T-helper 9 cell (primary cell): ENCODE measurements at places on chromosomes 3 and 15.
A peak's percentile ranks its signal among the peaks of the same experiment; 100 is the strongest.

GRCh38 chr15:80550219-80550907 lies 144.7 kb upstream of the ABHD17C start:
- no peak for DNase-seq

DNA sequence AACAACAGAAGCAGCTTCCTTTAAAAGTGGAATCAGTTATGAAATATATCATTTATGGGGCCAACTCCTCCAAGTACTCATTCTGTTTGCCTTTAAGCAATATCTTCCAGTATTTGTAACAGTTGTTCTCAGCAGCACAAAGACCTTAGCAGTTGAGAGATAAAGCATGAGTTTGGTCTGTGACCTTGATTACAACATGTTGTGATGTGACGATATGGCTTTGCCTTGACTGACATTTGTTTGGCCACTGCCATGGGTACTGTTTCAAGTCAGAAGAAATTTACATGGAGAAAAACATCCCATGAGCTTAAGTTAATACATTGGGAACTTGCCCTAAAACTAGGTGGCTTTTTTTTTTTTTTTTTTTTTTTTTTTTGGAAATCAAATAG lies 175.1 kb upstream of the KBTBD8 start:
- no peak for DNase-seq

- DNase-seq, result no peak
Measured at GRCh38 chr3:156601497-156601896, 46.6 kb upstream of the SSR3 start.

DNA sequence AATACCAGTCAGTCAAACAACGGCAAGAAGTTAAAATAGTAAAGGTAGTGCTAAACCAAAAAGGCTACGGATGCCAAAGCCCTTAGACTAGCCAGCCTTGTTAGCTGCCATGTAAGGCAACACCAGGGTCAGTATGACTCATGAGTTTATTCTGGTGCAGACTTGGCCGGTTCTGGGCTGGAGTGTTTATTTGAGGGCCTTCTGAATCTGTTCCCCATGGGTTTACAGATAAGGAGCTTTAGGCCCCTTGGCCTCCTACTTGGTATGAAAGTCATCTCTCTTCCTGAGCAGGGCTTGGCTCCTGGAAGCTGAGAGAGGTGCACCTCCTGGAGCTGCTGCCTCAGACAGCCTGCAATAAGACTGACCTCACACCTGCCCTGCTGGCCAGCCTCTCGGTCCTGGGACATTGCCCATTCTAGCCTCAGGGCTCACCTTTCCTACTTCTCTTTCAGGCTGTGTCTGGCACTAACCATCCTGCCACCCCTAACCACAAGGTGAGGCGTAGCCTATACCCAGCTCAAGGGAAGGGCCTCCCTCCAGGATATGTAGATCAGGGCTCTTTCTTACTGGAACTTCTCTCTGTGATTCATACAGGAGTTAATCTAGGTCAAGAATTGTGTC lies 10.4 kb upstream of the RTP1 start:
- no peak for DNase-seq

GRCh38 chr15:31461375-31461774 lies 134.7 kb downstream of the KLF13 start:
- no peak for DNase-seq

DNA sequence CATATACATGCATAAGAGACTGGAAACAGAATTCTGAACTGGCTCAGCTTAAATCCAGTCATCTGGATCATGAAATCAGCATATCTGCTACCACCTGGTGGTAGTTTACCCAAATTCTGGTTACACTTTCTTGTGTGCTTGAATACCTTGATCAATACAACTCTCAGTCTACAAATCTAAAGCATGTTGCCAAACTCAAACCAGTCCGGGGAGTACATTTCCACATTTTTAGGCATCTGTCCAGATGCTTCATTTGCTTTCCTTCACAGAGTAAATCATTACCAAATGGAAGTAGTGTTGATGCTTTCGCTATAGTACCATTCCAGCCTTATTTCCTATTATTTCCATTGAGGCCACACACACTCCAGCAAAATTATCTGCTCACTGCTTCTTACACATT lies 126.4 kb downstream of the P2RY1 start:
- no peak for DNase-seq

- DNase-seq, result no peak
Measured at GRCh38 chr3:2774481-2775249, 335.5 kb downstream of the IL5RA start.

DNA sequence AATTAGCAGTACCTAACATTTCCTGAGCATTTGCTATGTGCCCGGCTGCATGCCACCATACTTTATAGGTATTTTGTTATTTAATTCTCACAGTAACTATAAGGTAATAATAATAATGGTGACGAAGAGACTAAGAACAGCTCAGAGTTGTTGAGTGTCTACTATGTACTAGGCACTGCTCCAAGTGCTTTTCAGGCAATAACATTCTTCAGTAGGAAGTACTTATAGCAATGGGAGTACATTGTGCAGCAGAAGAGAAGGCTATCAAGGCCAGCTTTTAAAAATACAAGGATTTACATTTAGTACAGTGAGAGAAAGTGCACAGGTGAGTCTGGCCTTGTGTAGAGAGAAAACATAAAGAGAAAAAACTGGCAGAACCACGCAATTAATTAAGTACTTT lies 647.4 kb downstream of the FHIT start:
- DNase-seq, result no peak

- DNase-seq, result no peak
Measured at GRCh38 chr15:88258093-88258641, 1.6 kb upstream of the NTRK3 start.

DNA sequence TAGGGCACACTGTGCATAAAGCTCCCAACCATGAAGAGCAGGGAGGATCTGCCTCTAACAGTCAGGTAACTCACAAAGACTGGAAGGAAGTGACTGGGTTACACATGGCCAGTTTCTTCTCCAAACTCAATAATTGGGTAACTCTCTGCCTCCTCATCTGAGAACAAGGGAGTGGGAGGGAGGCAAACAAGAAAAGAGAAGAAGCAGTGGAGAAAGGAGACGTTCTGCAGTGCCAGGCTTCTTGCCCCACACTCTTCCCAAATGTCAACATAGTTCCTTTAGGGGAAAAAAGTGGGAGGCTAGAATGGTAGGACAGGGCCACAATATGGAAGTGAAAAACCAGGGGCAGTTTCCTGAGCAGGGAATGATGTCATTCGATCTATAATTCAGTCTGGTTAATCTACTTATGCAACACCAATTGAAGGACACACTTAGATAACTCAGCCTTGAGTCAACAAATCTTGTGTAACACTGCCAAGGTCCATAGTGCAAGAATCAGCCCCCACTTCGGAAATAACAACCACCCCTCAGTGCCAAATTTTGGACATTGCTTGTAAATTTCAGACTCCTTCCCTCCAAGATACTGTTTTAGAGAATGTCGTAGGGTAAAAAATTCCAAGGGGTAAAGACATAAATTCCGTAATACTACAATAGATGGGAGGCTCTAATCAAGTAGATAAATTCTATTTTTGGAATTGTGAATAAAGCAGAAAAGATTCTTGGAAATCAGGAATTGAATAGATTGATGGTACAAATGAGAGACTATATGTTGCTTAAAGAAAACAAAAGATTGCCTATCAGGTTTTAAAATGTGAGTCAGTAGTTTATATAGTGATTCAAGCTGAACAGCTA lies 143.0 kb downstream of the LPP start:
- DNase-seq, result no peak

DNA sequence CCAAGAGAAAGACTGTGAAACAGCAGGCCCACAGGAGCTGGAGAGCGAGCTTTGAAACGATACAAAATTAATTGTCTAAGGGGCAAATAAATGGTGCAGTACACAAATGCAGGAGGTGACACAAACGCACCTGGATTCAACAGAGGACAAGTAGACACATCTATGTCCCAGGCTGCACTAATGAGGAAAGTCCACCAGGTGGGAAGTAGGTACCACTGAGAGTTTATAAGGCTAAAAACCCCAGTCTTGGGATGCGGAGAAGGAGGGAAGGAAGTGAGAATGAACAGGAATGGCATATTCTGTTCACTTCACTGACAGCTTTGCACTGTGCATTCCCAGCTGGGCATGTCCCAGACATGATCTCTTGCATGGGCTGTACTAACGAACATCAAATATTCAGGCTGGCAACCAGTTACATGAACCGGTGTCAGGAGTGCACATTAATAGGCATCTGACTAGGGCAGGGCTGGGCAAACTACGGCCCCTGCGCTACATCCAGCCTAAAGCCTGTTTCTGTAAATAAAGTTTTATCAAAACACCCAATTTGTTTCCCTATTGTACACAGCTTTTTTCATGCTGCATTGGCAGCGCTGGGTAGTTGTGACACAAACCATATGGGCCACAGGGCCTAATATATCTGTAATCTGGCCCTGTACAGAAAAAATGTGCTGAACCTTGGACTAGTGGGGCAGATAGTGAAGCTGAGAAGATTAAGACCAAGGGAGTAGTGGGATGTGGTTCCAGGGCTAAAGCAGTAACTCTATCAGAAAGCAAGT lies 107.0 kb downstream of the IGF2BP2 start:
- no peak for DNase-seq

DNA sequence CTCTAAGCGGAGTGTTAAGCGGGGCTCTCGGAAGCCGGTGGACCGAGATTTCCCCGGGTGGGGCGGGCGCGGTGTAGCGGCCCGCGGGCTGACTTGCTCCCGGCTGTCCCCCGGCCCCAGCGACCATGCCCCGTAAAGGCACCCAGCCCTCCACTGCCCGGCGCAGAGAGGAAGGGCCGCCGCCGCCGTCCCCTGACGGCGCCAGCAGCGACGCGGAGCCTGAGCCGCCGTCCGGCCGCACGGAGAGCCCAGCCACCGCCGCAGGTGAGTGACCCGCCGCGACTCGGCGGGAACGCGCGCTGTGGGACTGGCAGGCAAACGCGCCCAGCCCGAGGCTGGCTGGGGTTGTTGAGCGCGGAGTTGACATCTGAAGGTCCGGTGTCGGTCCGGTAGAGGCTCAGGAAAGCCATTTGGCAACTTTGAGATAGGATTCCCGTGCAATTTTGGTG lies 1.3 kb downstream of the SMC4 start:
- DNase-seq, result peak; percentile 6

DNA sequence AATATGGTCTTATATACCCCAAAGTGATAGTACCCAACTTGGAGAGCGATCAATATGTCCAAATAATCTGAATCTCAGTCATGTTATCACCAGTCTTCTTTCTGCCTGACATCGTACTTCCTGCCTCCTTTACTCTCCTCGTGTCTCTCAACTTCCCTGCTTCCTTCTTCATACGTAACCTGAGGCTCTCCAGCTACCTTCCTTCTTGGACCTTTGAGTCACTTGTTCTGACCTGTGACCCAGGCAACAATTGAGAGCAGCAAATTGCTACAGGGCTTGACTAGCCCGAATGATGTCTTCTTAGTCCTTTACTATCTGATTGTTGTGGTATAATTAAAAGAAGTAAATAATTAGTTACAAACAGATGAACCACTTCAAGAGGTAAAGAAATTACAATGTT lies 145.9 kb upstream of the MBNL1 start:
- DNase-seq, result no peak

DNA sequence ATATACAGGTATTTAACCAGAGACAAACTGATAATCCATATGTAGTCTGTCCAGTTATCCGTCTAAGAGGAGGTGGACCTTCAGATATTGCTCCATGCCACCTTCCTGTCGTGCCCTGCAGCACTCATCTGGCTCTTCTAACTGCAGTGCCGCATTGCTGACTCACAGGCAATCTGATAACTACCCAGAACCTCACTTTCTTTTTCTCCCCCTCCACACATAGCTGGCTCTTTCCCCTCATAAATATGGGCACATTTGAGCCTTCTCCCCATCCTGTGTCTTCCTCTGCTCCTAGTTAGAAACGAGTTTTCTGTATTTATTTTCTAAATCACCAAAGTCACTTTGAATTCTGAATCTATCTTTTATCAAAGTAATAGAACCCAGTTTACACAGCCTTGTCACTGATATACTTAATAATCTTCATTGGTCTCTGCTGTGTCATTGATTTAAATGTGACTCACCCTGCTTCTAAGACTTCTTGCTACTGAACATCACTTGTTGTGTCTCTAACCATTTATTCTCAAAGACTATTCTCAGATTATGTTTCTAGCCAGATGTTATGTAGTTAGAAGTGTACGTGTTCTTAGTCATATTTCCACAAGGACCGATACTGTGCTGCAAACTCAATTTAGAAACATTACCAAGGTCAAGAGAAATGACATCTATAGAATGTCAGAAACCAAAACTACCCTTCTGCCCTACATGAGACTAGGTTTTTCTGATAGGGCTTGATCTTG lies 17.4 kb upstream of the KCNMB2 start:
- DNase-seq, result no peak

GRCh38 chr3:2713923-2714322 lies 396.3 kb downstream of the IL5RA start:
- DNase-seq, result no peak

DNA sequence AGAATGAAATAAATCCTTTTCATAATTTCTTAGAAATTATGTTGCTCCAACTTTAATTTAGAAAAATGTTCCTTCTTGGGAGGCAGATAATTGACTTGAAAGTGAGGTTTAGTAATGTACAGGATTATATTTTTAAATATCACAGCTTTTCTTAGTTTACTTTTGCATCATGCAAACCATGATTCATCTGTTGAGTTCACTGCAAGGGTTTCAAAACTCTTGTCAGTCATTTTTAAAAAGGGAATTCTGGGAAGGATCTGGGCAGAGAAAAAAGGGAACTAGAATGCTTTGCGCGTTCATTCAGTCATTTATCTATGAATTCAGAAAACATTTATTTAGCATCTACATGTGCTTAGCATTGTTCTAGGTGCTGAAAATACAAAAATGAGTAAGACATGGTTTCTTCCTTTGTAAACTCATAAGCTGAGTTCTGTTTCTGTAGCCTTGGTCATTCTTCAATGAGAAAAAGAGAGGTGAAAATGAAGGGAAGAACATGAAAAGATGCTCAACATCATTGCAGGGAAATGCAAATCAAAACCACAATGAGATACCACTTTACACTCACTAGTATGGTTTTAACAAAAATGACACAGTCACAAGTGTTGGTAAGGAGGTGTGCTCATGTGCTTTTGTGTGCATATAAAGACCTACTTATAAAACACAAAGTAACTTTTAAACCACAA lies 209.1 kb downstream of the NR1D2 start:
- no peak for DNase-seq

DNA sequence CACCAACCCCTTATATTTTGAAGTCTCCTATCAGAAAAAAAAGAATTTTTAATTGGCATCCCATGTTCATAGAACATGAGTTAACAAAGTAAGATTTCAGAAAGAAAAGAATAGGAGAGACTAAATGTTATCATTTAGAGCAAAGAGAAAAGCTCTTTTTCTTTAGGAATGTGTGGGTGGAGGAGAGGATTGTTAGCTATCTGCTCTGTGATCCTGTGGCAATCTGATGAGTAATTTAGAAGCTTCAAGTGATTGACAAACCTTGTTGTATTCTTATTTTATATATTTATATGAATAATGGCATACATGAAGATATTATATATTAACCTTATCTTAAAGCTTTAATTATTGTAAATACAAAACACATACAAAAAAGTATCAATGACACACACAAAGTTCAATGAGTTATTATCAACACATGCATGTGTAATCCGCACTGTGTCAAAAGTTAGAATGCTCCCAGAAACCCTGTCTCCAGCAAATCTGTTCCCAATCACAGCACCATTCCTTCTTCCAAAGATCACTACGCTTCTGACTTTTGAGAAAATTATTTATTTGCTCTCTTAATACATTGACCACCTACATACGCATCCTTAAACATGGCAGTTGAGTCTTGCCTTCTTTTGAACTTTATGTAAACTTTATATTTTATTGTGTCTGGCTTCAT lies 907.4 kb downstream of the MCTP2 start:
- no peak for DNase-seq

GRCh38 chr3:12643724-12644123 lies 20.2 kb downstream of the RAF1 start:
- DNase-seq, result no peak
